ENCODE measurements at places on chromosomes 3 and 15.
A peak's percentile ranks its signal among the peaks of the same experiment; 100 is the strongest.

DNA sequence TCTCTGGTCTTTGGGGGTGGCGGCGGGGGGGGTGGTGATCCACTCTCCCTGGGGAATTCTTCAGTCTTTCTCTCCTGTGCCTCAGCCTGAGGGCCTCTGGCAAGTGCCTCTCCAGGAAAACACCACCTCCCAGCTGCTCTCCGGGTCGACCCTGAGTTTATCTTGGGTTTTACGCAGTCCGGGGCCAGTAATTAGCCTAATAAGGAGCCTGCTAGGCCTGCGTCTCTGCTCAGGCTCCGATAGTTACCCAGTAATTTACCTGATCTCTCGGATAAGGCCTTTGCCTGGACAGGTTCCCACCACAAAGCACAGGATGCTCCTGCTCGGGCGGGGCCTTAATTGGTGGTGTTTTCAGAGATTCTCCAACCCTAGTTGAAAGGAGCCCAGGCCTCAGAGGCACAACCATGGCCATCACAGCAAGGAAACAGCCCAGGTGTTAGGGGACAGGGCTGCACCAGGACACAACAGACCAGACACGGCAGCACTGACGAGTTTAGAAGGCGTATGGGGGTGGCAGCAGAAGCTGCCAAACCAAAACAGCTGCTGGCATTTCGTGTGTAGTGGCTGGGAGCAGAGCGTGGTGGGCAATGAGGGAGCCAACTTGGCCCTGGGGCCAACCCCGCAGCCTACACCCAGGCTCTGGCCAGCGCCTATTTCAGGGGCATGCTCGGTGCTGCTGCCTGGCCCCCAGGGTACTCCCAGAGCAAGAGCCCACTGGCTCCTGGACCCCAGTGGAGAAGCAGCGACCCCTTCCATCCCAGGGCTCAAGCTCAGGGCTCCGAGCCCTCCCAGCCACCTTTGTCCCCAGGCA lies 71.4 kb downstream of the KLF13 start:
- DNase-seq = no peak

- DNase-seq = no peak
Observed at GRCh38 chr15:23073890-23074646, 34.7 kb upstream of the TUBGCP5 start.

- peak; percentile 43 for DNase-seq
Observed at GRCh38 chr15:99343881-99344551, 92.7 kb downstream of the LRRC28 start.

GRCh38 chr3:153145454-153145853 lies 16.6 kb upstream of the RAP2B start:
- no peak for DNase-seq

GRCh38 chr3:53552730-53553129 lies 58.3 kb downstream of the CACNA1D start:
- DNase-seq = no peak

GRCh38 chr3:20040548-20041196 lies 426 bp downstream of the KAT2B start:
- DNase-seq = peak; percentile 50

DNA sequence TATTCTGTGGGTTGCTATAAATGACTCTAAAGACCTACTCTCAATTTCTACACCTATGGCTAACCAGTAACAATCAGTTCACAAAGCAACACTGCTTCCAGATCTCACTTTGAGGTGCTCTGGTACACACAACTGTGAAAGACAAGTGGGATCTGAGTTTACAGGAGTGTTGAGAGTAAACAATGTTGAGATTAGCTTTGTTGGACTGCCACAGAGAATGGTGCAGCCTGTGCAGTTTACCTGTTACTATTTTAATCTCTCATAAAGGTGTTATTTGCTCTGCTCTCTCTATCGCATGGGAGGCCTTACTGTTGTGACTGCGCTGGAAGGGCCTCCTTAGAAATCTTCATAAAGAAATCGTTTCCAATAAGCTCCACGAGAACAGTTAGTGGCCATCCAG lies 112.0 kb downstream of the SOX2 start:
- no peak for DNase-seq

DNA sequence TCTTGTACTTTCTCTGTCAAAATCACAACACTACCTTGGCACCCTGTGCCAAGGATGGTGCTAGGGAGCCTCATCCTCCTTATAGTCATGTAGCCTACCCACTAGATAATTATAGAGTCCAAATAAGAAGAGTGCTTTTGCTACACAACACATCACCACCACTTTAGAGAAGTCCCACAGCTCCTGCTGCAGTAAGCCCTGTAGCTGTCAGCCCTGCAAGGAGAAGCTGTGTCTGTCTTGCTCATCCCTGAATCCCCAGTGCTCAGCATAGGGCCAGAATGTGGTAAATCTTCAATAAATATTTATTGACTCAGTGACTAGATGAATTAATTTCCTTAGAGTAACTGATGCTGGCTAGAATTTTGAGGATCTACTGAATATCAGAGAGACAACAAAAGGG lies 190.8 kb downstream of the ZNF621 start:
- no peak for DNase-seq

DNA sequence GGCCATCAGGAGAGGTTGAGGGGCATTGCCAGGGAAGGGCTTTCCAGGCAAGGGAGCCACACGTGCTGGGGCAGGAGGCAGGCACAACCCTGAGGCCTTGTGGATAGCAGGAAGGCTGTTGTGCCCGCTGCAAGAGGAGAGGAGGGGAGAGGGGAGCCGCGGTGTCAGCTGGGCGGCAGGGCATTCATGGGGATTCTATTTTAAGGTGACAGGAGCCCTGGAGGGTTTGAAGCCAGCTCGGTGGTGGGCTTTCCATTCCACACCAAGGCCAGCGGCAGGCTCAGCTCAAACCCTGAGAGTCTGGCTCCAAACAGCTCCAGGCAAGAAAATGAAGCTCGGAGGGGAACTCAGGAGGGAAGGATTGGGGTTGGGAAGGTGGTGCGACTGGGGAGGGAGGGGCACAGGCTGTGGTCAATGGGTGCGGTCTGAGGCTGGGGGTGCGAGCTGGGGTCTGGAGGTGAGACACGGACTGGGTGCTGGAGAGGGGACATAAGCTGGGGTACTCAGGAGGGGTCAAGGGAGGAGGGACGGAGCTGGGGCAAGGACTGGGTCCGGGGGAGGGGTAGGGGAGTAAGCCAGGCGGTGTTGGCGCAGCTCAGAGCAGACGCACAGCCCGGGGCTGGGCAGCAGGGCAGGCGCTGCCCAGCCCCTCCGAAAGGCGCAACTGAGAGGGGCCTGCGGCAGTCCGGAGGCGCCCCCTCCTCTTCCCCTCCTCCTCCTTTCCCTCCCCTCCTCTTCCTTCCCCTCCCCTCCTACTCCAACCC lies 43.4 kb downstream of the TPRA1 start:
- no peak for DNase-seq

- DNase-seq = no peak
Observed at GRCh38 chr3:44989636-44990373, 13.8 kb downstream of the EXOSC7 start.

- peak; percentile 82 for DNase-seq
Observed at GRCh38 chr15:74396445-74397238, 29.2 kb upstream of the CYP11A1 start.

- DNase-seq = no peak
Observed at GRCh38 chr15:87609474-87609873, 647.1 kb downstream of the NTRK3 start.

- no peak for DNase-seq
Observed at GRCh38 chr3:182389071-182389815, 404.1 kb upstream of the ATP11B start.

DNA sequence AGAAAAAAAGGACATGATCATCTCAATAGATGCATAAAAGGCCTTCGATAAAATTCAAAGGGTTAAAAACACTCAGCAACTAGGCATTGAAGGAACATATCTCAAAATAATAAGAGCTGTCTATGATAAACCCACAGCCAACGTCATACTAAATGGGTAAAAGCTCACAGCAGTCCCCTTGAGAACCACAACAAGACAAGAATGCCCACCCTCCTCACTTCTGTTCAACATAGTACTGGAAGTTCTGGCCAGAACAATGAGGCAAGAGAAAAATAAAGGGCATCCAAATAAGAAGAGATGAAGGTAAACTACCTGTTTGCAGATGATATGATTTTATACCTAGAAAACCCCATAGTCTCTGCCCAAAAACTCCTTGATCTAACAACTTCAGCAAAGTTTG lies 619.7 kb upstream of the LMCD1 start:
- no peak for DNase-seq

Data from activated CD4-positive, alpha-beta T cell treated with anti-CD3 and anti-CD28 coated beads for 4 hours (primary cell).